HFFc6 (cell line): ENCODE measurements at places on chromosomes 3 and 15.

GRCh38 chr3:134339913-134340312 lies 34.3 kb downstream of the AMOTL2 start:
- no peaks in the 10 kb centered on the region; the same call in 1 of the 2 replicates for H3K36me3 ChIP-seq
- no peak for DNase-seq
- H3K27ac ChIP-seq: no peak overlapping the region

- H3K36me3 ChIP-seq: no peaks in the 10 kb centered on the region
- no peak overlapping the region for H3K27ac ChIP-seq
- no peaks in the 10 kb centered on the region for H3K4me1 ChIP-seq
- DNase-seq: no peak
Measured at GRCh38 chr3:63528325-63529000, 124.0 kb upstream of the SNTN start.

DNA sequence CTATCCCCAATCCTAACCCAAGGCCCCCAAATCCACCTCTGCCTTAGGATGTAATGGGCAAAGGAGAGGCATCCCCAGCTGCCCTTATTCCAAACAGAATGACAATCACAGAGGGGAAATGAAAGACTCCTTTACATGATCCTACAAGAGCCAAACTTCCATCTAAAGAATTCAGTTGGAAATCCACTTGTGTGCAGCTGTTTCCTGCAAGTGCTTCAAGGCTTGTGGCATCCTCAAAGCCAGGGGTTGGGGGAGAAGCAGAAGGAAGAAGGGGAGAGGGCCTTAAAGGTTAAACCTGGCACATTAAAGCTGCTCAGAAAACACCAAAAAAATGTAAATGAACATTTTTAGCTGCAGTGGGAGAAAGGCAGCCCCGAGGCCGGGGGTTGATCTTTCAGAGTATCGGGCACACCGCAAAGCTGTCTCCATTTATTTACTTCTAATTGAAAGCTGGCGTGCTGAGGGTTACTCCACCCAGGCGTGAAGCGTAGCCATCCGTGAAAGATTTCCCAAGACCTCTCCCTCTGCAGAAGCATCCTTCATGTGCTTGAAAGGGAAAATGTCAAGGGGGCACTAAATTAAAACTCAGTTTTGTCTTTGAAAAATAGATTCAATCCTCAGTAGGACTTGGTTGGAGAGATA lies 217.8 kb downstream of the SHQ1 start:
- H3K27ac ChIP-seq: no peak overlapping the region
- H3K36me3 ChIP-seq: no peaks in the 10 kb centered on the region
- H3K4me1 ChIP-seq: peaks cover 13% of the 10 kb centered on the region
- H3K4me3 ChIP-seq: no peak overlapping the region

GRCh38 chr3:291028-291427 lies 94.5 kb downstream of the CHL1 start:
- no peaks in the 10 kb centered on the region for H3K4me1 ChIP-seq
- no peak for DNase-seq
- no peak overlapping the region for H3K27ac ChIP-seq
- no peak overlapping the region for H3K4me3 ChIP-seq
- no peaks in the 10 kb centered on the region for H3K27me3 ChIP-seq
- peaks cover 6% of the 10 kb centered on the region; the same call in 1 of the 2 replicates for H3K36me3 ChIP-seq

GRCh38 chr3:177816667-177817208 lies 619.5 kb upstream of the TBL1XR1 start:
- H3K27me3 ChIP-seq: no peaks in the 10 kb centered on the region; the same call in 1 of the 2 replicates
- no peak overlapping the region for H3K4me3 ChIP-seq
- peaks cover 28% of the 10 kb centered on the region for H3K4me1 ChIP-seq

DNA sequence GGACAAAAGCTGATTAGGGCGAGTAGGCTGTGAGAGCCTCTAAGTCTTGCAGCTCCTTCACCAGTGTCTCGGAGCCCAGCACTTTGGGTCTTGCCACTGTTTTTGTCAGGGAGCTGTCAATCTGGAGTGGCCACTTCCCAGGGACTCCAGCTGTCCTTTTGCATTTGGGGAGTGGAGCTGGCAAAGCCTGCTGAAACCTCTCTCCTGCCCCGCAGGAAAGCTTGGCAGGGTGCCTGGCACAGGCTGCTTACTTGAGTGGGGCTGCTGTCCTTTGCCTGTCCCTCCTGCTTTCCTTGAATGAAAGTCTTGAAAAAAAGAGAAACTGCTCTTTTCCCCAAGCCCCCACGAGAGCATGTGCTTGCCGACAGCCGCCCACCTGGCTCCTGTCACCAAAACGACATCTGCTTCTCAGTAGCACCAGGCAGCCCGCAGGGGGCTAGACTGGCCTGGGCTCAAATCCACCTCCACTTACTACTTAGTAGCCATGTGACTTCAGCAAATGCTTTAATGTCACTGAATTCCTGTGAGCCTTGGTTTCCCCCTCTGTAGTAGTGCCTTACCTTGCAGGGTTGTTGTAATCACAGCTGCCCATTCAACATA lies 13.7 kb downstream of the USP13 start:
- peaks cover 44% of the 10 kb centered on the region for H3K4me1 ChIP-seq
- H3K4me3 ChIP-seq: no peak overlapping the region
- DNase-seq: no peak
- H3K27ac ChIP-seq: no peak overlapping the region
- peaks cover 17% of the 10 kb centered on the region for H3K36me3 ChIP-seq

GRCh38 chr3:183527428-183528379 lies 27.8 kb downstream of the KLHL6 start:
- peaks cover 25% of the 10 kb centered on the region for H3K27me3 ChIP-seq
- peaks cover 13% of the 10 kb centered on the region; the same call in 1 of the 2 replicates for H3K4me1 ChIP-seq
- H3K4me3 ChIP-seq: no peak overlapping the region
- H3K36me3 ChIP-seq: no peaks in the 10 kb centered on the region
- no peak overlapping the region for H3K27ac ChIP-seq
- no peak for DNase-seq

DNA sequence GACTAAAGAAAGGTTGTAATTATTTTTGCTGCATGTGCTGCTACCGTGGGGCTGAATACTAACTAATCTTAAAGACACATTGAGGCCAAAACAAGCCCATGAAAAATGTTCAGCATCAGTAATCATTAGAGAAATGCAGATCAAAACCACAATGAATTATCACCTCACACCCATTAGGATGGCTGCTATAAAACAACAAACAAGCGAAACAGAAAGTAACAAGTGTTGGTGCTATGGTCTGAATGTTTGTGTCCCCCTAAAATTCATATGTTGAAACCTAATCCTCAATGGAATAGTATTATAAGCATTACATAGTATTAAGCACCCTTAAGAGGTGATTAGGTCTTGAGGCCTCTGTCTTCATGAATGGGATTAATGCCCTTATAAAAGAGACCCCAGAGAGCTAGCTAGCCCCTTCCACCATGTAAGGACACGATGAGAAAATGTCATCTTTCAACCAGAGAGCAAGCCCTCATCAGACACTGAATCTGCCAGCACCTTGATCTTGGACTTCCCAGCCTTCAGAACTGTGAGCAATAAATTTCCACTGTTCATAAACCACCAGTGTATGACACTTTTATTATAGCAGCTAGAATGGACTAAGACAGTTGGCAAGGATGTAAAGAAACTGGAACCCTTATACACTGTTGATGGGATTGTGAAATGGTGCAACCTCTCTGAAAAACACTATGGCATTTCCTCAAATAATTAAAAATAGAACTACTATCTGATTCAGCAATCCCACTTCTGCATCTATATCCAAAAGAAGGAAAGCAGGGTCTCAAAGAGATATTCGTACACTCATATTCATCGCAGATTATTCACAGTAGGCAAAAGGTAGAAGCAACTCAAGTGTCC lies 76.1 kb downstream of the REC114 start:
- peaks cover 2% of the 10 kb centered on the region for H3K27me3 ChIP-seq
- no peaks in the 10 kb centered on the region for H3K36me3 ChIP-seq
- no peaks in the 10 kb centered on the region for H3K4me1 ChIP-seq
- DNase-seq: no peak

DNA sequence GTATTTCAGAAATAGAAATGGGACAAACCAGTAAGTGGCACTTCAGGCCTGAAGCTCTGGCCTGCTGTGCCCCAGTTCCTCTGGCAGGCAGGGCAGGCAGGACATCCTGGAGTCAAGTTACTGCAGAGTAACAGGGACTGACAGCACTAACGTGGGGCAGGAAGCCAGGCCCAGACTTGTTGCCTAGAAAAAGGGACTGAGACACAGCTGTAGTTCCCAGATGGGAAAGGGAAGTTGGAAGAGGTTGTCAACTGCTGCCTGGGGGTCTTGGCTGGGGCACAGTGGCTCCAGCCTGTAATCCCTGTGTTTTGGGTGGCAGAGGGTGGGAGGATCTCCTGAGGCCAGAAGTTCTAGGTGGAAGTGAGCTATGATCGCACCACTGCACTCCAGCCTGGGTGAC lies 171.9 kb downstream of the FMN1 start:
- H3K4me3 ChIP-seq: peak overlapping the region; percentile 63
- H3K27ac ChIP-seq: peak overlapping the region; percentile 75
- H3K36me3 ChIP-seq: peaks cover 11% of the 10 kb centered on the region
- peaks cover 46% of the 10 kb centered on the region for H3K4me1 ChIP-seq
- H3K27me3 ChIP-seq: no peaks in the 10 kb centered on the region

GRCh38 chr3:105862217-105862616 lies 6.6 kb downstream of the CBLB start:
- H3K27me3 ChIP-seq: no peaks in the 10 kb centered on the region
- DNase-seq: no peak
- H3K36me3 ChIP-seq: peaks cover 15% of the 10 kb centered on the region

GRCh38 chr3:140736863-140737460 lies 59.1 kb downstream of the TRIM42 start:
- no peak overlapping the region for H3K27ac ChIP-seq
- peaks cover 2% of the 10 kb centered on the region; the same call in 1 of the 2 replicates for H3K27me3 ChIP-seq

GRCh38 chr3:21804330-21804729 lies 53.3 kb upstream of the ZNF385D start:
- H3K27ac ChIP-seq: no peak overlapping the region
- DNase-seq: no peak
- H3K4me3 ChIP-seq: no peak overlapping the region
- H3K36me3 ChIP-seq: no peaks in the 10 kb centered on the region
- H3K4me1 ChIP-seq: no peaks in the 10 kb centered on the region

GRCh38 chr3:30702828-30703397 lies 96.5 kb downstream of the TGFBR2 start:
- no peak overlapping the region for H3K27ac ChIP-seq
- no peak overlapping the region for H3K4me3 ChIP-seq
- H3K4me1 ChIP-seq: no peaks in the 10 kb centered on the region
- DNase-seq: no peak
- peaks cover 52% of the 10 kb centered on the region for H3K36me3 ChIP-seq
- H3K27me3 ChIP-seq: no peaks in the 10 kb centered on the region; the same call in 1 of the 2 replicates

DNA sequence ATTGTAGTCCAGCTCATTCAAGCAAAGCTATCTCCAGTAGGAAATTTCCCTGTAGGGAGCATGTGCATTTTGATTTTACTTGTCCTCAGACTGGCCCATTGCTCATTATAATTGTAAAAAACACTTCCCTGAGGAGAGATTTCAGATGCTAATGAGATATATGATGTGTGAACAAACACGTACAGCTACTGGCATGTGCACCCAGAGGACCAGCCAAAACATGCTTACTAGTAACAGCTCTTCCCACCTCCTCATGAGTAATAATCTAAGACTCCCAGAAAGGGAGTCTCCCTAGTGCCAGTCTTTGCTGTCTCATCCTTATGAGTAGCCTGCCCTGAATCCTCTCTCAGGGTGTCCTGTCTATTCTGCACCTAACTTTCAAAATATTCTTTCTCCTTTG lies 43.4 kb downstream of the FBXO22 start:
- H3K4me1 ChIP-seq: peaks cover 43% of the 10 kb centered on the region
- no peak overlapping the region for H3K4me3 ChIP-seq
- DNase-seq: peak; percentile 85
- H3K27ac ChIP-seq: no peak overlapping the region; the same call in 1 of the 2 replicates

DNA sequence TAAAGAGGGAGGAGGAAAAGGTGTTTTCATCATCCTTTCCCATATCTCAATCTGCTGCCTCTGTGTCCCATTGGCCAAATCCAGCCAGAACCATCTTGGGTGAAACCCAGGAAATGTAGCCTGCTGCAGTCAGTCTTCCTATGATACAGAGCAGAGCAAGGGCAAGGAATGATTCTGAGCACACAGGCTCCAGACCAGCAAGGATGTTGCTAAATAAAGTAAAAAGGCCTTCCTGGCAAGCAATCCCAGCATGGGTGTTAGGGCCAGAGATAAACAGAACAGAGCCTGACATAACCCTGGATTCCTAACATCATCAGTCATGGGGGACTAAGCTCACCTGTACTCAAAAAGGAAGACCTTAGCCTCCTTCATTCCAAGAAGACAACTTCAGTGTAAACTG lies 90.7 kb upstream of the AGTR1 start:
- H3K27me3 ChIP-seq: peaks cover 2% of the 10 kb centered on the region; the same call in 1 of the 2 replicates
- H3K27ac ChIP-seq: no peak overlapping the region
- H3K4me3 ChIP-seq: no peak overlapping the region
- peaks cover 6% of the 10 kb centered on the region; the same call in 1 of the 2 replicates for H3K4me1 ChIP-seq

GRCh38 chr15:57551715-57552677 lies 39.7 kb upstream of the MYZAP start:
- H3K27me3 ChIP-seq: peaks cover 2% of the 10 kb centered on the region
- peaks cover 44% of the 10 kb centered on the region for H3K4me1 ChIP-seq
- H3K27ac ChIP-seq: peak overlapping the region; percentile 90
- no peaks in the 10 kb centered on the region for H3K36me3 ChIP-seq

DNA sequence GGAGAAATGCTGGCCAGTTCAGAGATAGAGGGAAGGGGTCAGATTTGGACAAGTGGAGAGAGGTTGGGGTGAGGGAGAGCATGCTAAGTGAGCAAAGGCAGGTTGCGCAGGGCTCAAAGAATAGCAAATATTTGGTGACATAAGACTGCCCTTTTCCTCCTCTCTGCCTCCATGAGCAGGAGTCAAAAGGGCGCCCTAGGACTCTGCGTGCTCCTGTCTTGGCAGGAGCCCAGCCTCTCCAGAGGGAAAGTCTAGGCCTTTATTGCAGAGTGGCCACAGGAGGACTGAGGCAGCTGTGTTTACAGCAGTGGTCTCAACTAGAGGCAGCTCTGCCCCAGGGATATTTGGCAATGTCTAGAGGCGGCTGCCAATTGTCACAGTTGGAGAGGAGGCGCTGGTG lies 165.6 kb downstream of the FAM43A start:
- no peaks in the 10 kb centered on the region for H3K36me3 ChIP-seq
- no peaks in the 10 kb centered on the region for H3K4me1 ChIP-seq
- H3K27me3 ChIP-seq: peaks cover 31% of the 10 kb centered on the region
- H3K4me3 ChIP-seq: no peak overlapping the region
- H3K27ac ChIP-seq: no peak overlapping the region
- no peak for DNase-seq

DNA sequence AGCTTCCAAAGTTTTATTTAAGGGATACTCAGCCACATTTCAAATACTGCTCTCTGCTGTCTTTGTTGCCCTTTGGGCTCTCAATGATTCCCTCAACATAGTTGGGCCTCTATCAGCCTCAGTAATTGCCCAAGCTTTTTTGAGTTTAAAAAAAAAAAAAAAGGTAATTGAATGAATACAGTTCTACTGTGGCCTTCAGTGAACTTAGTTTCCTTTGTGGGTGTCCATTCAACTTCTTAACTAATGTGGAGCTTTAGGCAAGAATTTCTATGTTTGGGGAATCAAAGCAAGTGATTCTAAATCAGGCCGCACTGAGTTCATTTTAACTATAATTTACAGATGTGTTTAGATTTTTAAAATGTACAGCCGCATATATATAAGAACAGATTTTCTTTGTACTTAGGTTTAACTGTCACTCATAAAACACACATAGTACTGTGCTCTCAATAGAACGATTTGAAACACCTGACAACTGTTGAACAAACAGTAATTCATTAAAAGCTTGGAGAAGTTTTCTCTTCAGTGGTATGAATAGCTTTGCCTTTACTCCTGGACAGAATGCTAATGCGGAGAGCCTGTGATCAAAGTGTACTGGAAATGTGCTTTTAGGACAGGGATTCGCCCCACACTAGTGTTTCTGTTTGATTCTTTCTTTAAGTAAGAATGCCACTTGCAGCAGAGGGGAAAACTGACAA lies 844.9 kb upstream of the SEMA6D start:
- DNase-seq: no peak
- H3K36me3 ChIP-seq: no peaks in the 10 kb centered on the region
- no peaks in the 10 kb centered on the region; the same call in 1 of the 2 replicates for H3K27me3 ChIP-seq
- H3K27ac ChIP-seq: no peak overlapping the region

- H3K4me1 ChIP-seq: no peaks in the 10 kb centered on the region
- H3K4me3 ChIP-seq: no peak overlapping the region
Measured at GRCh38 chr3:69058180-69058946, 6.2 kb upstream of the TMF1 start.
